ENCODE measurements at places on chromosomes 13 and 19.

GRCh38 chr13:97327086-97327485 lies 105.0 kb downstream of the MBNL2 start:
- DNase-seq, result no peak

- no peak for DNase-seq
Observed at GRCh38 chr13:110206185-110206584, 100.8 kb downstream of the COL4A1 start.

- DNase-seq, result no peak
Observed at GRCh38 chr19:56746367-56746766, 74.8 kb upstream of the ZNF835 start.

DNA sequence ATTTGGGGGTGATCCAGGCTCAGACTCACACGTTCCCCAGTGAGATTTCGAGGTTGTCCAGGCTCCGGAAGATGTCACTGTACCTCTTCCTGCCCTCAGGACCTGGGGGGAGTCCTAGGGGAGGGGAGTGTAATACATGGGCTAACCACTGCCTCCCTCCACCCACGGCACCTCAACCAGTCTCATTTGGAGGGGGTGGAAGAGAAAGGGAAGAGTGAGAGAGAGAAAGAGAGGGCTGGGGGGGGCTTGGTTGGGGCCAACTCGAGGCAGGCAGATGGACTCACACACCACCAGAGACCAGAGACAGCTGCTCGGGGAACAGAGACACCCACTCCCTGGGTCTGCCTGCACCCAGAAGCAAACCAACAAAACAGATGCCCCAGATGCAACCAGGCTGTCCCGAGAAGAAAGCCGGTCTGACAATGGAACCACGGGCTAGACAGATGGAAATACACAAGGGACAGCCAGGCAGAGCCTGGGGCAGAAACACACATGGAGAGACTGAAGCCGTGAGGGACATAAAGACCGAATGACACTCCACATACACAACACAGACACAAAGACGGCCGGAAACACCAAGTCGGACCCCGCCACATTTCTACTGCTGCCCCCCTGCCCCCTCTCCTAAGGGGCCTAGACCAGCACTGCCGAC lies 825 bp downstream of the GMIP start:
- no peak for DNase-seq

DNA sequence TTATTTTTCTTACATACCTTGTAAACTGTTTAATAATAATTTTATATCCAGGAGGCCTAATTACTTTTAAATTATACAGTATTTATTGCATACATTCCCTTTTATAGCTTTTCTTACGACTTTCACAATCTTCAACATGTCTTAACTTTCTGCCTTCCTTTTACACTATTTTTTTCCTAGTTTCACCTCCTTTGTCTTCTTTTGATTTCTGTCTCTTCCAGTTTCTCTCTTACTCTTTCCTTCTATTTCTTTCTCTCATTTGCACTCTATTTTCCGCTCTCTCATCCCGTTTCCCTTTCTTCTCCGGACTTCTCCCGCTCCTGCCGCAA lies 11.5 kb downstream of the ZNF552 start:
- DNase-seq, result no peak

DNA sequence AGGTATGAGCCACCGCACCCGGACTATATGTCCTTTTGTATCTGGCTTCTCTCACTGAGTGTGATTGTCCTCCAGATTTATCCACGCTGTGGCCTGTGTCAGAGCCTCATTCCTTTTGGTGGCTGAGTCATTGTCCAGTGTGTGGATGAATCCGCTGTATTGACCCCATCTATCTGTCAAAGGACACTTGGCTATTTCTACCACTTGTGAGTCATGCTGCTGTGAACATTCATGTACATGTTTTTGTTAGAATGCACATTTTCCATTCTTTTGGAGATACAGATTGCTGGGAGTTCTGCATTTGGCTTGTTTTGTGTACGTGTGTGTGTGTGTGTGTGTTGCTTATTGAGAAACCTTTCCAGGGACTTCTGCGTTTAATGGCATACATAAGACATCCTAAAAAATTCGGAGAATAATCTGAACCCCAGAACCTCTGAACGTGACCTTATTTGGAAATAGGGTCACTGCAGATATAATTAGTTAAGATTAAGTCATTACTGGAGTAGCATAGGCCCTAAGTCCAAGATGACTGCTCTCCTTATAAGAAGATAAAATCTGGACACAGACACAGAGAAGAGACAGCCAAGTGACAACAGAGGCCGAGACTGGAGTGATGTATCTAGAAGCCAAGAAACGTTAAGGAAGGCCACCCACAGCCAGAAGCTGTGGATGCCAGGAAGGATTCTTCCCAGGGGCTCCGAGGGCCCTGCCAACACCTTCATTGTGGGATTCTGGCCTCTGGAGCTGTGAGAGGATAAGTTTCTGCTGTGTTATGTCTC lies 4.9 kb upstream of the GIPC3 start:
- DNase-seq, result peak; percentile 83

- DNase-seq, result no peak
Observed at GRCh38 chr13:23741879-23742510, 147.2 kb downstream of the MIPEP start.

GRCh38 chr13:107252428-107252827 lies 684.5 kb upstream of the ARGLU1 start:
- DNase-seq, result no peak

DNA sequence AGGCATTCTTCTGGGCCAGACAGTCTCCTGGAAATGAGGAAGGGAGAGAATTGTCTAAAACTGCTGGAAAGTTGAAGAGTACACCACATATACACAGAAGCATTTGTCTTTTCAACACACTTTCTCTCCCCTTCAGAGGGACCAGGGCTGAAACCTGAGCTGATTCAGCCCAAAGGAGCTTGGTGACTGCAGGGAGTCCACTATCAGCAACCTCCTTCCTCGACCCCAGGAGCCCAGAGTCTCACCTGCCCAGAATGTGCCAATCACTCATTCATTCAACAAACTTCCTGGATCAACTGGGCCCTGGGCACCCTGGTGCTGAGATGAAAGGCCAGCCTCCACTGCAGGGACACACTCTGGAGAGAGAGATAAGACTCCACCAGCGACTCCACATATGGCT lies 128.9 kb upstream of the VSTM2B start:
- no peak for DNase-seq

- DNase-seq, result no peak
Observed at GRCh38 chr13:94408314-94409036, 71.0 kb downstream of the DCT start.

- no peak for DNase-seq
Observed at GRCh38 chr13:25217023-25217885, 45.2 kb upstream of the AMER2 start.

DNA sequence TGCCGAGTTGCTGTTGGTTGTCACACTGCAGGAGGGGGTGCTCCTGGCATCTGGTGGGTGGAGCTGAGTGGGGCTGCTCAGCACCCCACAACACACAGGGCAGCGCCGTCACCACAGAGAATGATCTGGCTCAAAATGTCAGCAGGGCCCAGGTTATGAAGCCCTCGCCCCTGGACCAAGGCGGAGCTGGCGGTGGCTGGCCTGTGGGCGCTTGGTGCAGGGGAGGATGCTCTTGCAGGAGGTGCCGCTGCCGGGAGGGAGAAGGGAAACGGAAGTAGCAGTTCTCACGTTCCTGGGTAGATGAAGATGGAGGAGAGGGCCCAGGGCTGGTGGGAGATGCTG lies 14.2 kb upstream of the LENG8 start:
- DNase-seq, result no peak

- DNase-seq, result no peak
Observed at GRCh38 chr13:52344108-52344507, 61.9 kb downstream of the THSD1 start.

GRCh38 chr19:38024992-38025908 lies 118.2 kb downstream of the SIPA1L3 start:
- DNase-seq, result no peak

DNA sequence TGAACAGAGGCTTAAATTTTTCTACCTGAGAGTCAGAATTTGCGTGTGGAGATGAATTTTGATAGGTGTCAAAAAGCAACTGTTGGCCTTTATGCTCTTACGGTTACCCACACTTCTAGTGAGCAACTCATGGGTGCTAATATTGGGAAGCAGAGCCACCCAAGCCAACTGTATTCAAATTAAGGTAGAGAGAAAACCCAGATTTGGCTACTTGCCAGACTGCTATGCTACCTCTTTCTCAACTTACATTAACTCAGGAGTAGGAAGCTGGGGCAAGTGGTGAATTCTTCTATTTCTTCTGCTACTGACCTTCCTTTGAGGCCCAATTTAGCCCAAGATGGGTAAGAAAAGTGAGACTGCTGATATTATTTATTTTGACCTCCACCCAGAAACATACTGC lies 83.9 kb downstream of the OLFM4 start:
- no peak for DNase-seq

DNA sequence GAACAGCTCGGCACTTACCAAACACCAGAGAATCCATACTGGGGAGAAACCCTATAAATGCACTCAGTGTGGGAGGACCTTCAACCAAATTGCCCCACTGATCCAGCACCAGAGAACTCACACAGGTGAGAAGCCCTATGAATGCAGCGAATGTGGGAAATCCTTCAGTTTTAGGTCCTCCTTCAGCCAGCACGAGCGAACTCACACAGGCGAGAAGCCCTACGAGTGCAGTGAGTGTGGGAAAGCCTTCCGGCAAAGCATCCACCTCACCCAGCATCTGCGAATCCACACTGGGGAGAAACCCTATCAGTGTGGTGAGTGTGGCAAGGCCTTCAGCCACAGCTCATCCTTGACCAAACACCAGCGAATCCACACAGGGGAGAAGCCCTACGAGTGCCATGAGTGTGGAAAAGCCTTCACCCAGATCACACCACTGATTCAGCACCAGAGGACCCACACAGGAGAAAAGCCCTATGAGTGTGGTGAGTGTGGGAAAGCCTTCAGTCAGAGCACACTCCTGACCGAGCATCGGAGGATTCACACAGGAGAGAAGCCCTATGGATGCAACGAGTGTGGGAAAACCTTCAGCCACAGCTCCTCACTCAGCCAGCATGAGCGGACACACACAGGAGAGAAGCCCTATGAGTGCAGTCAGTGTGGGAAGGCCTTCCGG lies 8.3 kb downstream of the ZNF135 start:
- no peak for DNase-seq

- DNase-seq, result peak; percentile 40
Observed at GRCh38 chr19:18291590-18292461, 10.4 kb upstream of the JUND start.

Data from non-pigmented ciliary epithelial cell (primary cell).